ENCODE measurements at places on chromosomes 12 and 14.
A peak's percentile ranks its signal among the peaks of the same experiment; 100 is the strongest.

DNA sequence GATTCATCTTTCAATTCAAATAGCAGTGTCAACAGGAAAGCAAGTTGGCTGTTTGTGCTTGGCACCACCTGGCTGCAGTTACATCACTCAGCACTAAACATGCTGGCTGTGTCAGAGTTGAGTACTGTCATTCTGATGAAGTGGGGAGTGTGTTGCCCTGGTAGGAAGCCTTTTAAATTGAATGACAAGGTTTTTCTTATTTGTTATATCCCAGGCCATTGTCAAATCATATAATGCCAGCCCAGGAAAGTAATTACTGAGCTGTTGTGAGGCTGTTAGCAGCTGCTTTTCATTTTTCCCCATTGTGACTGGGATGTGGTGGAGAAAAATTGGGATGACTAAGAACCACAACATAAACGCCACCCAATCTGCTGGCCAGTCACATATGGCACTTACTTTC lies 106.5 kb upstream of the PRKD1 start:
- no peak for DNase-seq

DNA sequence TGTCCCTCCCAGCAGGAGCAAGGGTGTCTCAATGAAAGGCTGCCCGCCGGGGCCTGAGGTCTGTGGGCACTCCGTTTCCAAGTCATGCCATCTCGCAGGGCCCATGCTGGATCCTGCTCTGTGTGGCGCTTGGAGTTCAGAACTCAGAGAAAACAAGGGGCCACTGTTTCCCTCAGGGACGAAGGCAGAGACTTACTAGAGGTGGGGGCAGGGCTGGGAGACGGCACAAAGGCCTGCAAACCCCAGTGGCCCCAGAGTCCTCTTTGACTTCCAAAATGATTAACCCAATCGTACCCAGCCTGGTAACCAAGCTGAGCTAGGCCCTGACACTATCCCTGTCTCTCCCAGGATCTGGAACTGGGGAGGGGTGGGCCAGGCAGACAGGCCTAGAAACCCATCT lies 95.8 kb downstream of the ITPK1 start:
- no peak for DNase-seq

- no peak for DNase-seq
These were observed 4.7 kb downstream of the MTERF2 start for GRCh38 chr12:106982229-106982628.

GRCh38 chr12:38785381-38785780 lies 120.0 kb downstream of the CPNE8 start:
- no peak for DNase-seq

GRCh38 chr14:105325303-105325702 lies 10.8 kb downstream of the PACS2 start:
- DNase-seq: no peak

GRCh38 chr14:77475432-77476115 lies 17.7 kb downstream of the AHSA1 start:
- no peak for DNase-seq

DNA sequence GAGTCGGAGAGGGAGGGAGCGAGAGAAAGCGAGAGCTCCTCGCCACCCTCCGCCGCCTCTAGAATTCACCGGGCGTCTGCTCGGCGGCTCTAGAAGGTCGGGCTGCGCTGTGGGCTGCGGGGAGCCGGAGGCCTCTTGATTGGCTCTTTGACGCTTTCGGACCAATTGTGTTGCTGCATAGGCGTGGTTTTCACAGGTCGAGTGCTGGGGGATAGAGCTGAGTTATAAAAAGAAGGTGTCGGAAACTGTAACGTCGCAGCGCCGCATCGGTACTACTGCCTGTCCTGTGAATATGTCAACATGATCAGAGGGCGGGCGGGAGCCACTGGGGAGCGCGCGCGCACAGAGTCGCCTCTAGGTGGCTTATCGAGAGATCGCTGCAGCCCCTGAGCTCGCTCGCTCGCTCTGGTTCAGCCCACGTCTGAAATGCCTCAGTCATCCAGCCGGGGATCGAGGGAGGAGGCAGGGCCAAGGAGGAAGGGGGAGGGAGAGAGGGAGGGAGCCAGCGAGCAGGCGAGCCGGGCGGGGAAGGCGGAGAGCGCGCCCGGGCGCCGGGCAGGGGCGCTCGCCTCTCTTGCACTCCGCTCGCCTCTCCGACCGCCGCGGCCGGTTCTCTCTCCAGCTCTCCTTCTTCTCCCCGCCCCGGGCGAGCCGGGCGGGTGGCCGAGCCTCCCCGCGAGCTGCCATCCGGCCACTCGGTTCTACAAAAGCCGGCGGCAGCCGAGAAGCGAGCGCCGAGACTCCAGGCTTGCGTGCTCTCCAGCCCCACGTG lies at the start of gene TBX3:
TBX3 (minus strand) TSS at position 78 of the 772 bp plus-strand sequence. CDS start 975 bp downstream, outside the sequence.
- peak; percentile 61 for DNase-seq

DNA sequence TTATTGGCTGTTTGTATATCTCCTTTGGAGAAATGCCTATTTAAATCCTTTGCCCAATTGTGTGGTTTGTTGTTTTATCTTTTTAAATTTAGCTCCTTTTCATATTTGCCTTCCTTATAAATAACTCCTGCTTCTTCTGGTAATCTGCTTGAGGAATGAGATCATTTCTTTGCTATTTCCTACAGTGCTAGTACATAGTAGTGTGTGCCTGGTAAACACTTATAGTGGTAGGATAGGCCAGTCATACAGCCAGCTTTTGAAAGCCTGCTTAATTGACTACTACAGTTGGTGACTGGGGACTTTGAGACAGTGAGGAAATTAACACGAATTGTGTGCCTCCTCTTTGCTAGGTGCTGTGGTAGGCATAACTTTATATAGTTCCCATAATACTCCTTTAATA lies 68.7 kb downstream of the BORCS5 start:
- DNase-seq: no peak

GRCh38 chr12:117733549-117733805 lies 235.3 kb downstream of the KSR2 start:
- DNase-seq: no peak

- DNase-seq: no peak
These were observed 38.9 kb downstream of the DAD1 start for GRCh38 chr14:22549981-22550673.

DNA sequence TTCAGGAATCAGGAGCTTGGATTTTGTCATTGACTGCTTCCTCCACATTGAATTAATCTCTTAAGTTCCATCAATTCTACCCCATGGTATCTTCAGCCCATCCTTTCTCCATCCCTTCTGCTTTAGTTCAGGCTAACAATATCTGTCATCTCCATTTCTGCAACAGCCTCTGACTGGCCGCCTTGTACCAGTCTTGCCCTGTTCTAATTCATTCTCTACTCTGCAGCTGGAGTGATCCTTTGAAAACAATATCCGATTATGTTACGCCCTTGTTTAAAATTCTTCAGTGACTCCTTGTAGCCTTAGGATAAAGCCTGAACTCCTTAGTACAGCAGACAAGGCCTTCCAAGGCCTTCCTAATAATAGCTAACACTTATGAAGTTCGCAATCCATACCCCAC lies 170.2 kb downstream of the ETV6 start:
- DNase-seq: no peak

- DNase-seq: no peak
These were observed 4.9 kb upstream of the DHRS2 start for GRCh38 chr14:23631234-23631633.

GRCh38 chr12:27185234-27186021 lies 58.7 kb upstream of the STK38L start:
- DNase-seq: no peak

DNA sequence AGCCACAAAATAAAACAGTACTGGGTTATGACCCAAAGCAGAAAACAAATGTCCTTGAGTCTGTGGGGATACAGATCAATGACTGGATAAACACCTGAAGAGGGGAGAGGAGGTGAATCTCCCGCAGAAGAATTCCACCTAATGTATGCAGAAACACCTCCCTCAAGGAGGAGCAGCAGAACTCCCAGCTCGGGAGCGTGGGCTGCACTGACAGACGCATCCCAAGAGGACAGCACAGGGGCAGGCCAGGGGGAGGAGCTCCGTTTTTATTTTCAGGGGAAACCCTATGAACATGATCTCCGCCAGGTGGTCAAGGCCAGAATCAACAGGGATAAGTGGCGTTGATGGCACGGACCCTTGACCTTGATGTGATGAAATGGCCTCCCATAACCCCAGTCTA lies 41.8 kb upstream of the PPP2R5C start:
- no peak for DNase-seq

DNA sequence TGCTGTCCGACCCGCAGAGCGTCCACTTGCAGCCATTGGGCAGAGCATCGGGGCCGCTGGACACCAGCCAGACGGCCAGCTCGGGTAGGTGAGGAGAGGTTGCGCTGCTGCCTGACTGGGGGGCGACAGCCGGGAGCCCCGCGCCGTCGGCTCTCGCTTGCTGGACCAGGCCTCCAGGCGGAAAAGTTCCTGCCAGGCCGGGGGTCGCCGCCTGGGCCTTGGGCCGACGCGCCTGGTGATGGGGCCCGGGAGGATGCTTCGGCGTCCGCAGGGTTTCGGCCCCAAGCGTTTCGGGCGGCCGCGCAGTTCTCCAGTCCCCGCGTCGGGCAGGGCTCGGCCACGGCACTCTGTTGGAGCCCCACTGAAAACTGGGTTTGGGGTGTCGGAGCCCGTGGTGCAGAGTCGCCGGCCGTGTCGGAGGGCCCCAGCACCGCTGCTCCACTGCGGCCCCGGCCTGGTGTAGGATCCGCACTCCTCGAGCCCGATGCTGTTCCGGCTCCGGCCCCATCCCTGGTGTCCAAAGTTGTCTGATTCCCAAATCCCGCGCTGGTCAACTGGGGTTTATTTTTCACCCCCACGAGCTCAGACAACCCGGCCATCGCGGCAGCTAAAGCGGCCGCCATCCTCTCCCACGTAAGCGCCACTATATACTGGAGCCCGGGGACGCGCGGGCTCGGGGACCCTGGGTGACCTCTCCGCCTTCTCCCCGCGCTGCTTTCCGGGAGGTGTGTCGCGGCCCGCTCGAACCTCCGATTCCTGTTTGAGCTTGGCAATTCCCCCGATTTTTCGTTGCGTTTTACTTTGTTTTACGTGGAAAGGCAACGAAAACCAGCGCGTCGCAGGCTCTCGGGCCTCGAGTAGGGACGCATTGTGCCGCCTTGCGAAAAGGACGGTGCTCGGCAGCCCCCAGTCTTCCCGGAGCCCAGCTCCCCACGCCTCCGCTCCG lies 872 bp downstream of the VSX2 start:
- no peak for DNase-seq

GRCh38 chr14:105541218-105541875 lies 15.0 kb downstream of the TMEM121 start:
- DNase-seq: no peak

GRCh38 chr12:65199604-65200003 lies 30.2 kb downstream of the LEMD3 start:
- no peak for DNase-seq

DNA sequence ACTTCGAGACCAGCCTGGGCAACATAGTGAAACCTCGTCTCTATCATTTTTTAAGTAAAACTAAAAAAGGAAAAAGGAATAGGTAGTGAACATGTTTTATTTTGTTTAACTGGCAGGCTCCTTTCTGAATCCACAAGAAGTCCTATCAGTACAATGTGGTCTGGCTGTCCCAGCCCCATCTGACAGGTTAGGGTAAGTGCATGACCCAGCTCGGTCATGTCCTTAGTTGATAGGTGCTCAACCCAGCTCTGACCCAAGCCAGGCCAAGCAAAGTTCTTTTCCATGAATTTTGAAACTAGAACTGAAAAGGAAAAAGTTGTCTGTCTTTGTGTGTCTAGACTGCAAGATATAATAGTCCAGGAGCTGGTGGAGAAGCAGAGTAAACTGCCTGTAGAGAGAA lies 4.7 kb upstream of the NRDE2 start:
- no peak for DNase-seq

DNA sequence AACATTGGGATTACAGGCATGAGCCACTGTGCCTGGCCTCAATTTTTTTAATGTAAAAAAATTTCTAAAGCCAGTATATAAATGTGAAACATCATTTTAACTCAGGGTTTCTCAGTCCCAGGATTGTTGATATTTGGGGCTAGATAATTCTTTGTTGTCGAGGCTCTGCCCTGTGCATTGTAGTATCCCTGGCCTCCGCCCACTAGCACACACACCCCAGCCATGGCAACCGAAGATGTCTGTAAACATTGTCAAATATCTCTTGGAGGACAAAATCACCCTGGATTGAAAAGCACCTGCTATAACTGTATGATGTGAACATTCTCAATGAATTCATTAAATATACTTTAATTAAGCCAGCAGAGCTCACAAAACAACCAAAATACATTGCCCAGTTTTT lies 8.4 kb upstream of the CIT start:
- no peak for DNase-seq

GRCh38 chr14:87732562-87732961 lies 260.4 kb downstream of the GALC start:
- DNase-seq: no peak

GRCh38 chr12:106629797-106630659 lies 47.2 kb downstream of the RFX4 start:
- DNase-seq: no peak

- DNase-seq: no peak
These were observed 188.5 kb upstream of the TMEM132C start for GRCh38 chr12:128078301-128078971.

DNA sequence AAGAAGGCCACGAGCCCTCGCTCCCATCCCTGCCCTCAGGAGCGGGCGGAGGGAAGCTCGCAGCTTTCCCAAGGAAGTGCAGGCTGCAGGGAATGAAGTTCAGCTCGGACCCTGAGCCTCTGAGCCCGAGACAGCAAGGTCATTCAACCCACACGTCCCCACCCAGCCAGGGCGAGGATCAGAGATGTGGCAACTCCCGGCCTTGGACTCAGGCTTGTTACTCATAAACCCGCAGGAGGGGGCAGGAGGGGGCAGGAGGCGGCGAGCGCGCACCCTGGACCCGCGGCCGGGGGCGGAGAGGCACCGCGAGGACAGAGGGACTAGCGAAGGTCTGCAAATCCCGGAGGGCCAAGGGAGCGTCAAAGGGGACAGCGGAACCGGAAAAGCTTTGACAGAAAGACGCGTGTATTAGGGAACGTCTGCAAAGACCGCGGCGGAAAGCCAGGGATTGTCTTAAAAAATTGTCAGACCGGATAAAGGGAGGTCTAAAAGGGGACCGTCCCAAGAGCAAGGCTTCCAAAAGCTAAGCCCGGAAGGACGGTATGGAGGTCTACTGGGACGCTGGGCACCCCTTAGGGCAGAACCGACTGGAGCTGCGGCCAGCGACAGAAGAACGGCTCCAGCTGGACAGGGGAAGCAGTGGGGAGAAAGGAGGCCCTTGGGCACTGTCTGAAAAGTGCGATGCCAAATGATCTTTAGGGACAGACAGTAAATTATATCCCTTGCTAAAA lies 611 bp upstream of the DCAF11 start:
- peak; percentile 82 for DNase-seq

DNA sequence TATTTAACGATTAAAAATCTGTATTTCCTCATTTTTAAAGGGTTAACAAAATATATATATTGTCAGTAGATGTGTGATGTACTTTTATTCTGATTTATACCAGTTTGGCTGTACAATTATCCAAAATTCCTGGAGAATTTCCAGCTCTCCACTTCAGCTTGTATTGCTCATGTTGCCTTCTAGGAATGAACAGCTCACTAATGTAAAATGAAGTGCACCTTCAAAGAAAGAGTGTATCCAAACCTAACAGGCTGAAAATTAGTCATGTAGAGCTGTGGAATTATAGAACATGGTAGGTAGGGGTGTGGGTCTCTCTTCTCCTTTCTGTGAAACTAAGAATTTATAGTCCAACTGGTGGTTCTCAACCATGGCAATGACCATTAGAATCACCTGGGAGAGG lies 362.0 kb downstream of the ETNK1 start:
- no peak for DNase-seq

- DNase-seq: no peak
These were observed 52.9 kb downstream of the CCDC88C start for GRCh38 chr14:91364524-91365270.

Measured in thoracic aorta (tissue), 2 donors.